GOT3 (cell line): ENCODE measurements at places on chromosomes 5 and 9.

DNA sequence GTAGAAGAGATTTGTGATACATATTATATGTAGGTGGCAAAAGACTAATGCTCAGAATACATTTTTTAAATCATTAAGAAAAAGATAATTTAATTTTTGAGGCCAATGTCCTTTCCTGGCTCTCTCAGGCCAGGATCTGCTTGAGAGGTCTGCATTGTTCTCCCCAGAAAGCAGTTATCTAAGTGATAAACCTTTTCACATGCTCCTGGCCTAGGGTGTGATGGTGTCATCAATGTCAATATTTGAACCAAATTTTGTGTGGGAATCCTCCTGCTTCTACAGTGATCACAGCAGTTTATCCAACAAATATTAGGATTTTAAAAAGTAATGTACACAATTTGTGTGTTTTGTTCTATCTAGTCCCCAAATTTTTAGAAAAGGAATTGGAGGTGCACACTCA lies 166.6 kb downstream of the DIRAS2 start:
- no peak for DNase-seq

- no peak for DNase-seq
Observed at GRCh38 chr5:125059255-125060002, 313.0 kb upstream of the ZNF608 start.

GRCh38 chr9:128121466-128121810 lies 6.1 kb downstream of the PTGES2 start:
- DNase-seq: no peak

- no peak for DNase-seq
Observed at GRCh38 chr5:147751156-147751830, 31.2 kb downstream of the JAKMIP2 start.

DNA sequence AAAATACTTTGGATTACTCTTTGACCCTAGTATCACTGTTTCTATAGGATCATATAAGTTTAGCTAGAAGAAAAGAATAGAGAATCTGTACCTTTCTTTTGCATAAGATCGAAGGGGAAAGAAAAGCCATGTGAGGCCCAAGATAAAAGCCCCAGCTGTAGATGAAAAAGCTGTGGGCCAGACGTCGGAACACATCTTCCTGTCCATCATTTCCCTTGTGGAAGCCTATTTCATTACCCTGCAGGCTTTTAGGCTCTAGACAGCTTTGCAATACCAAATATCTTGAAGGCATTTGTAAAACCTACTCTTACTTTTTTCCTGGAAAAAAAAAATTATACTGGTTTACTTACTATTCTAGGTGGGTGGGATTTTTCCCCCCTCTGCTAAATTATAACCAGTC lies 10.0 kb downstream of the PALM2AKAP2 start:
- DNase-seq: no peak

- no peak for DNase-seq
Observed at GRCh38 chr5:19903611-19904010, 84.4 kb downstream of the CDH18 start.

DNA sequence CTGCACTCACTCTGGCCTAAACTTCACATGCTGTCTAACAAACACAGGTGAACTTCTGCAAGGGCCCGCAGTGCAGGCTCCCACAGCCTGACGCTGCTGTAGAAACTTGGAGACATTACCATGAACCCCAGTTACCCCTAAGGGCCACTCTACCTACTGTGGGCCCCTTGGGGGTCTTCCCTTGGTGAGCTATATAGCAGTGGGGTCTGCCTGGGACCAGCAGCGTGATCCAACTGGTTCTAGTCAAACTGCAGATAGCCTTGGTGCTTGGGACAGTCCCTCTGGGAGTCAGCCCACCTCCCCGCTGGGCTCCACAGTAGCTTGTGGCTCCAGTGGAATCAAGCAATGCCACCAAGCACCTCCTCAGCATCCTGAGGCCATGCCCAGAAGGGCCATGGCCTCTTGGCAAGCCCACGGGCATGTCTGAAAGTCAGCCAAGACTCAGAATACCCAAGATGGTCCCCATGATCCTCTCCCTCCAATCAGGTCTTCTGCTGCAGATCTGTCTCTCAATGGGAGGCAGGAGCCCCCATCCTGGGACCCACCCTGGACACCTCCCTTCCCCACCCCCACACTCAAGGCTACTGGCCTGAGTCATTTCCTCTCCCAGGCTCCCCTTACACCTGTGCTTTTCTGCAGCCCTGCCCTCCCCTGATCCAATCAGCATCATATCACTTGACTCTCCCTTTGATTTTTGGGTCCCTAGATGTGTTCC lies 230.0 kb upstream of the IRX1 start:
- DNase-seq: no peak

DNA sequence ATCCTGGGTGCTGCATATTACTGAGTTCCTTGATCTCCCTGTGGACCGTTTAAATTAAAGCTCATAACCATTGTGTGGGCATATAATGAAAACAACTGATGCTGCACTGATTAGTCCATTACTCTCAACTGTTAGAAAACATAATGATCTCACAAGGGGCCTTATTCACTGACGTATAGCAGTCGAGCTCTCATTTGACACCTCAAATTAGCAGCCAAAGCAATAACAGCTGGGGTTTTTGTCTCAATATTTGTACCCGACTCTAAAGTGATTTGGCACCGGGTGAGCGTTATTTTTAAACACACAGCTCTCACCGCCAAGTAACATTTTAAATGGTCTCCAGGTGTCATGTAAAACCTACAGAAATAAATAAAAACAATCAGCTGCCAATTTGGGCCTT lies 252.2 kb upstream of the PANK3 start:
- DNase-seq: no peak

DNA sequence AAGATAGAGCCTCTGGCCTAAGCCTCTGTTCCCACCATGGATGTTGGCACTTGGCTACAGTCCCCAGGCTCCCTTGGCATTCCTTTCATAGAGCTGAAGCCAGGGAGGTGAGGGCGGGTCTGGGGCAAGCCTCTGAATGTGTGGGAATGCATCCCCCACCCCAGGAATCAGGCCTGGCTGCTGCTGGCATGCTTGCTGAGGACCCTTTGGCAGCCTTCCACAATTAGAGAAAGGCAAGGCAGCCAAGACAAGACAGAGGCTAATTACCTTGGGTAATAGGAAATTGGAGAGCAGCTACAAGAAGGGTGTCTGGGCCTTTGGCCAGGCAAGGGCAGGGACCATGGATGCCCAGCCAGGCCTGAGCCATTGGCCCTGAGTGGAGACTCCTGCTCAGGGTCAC lies 204.4 kb upstream of the TRIM32 start:
- no peak for DNase-seq

DNA sequence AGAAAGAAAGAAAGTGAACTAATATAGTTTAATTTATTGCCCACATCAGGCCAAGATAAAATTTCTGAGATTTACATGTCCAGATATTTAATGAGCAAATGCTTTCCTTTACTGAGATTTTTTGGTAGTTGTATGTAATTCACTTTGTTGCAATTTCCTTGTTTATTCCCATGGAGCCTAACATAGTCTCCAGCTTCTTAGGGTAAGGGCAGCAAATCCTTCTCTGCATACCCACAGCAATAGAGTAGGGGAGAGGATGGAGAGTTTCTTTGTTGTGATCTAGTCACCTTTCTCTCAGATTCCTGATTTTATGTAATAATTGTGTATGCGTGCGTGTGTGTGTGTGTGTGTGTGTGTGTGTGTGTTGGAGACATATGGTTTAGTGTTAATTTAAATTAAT lies 51.6 kb upstream of the DPYSL3 start:
- DNase-seq: no peak

DNA sequence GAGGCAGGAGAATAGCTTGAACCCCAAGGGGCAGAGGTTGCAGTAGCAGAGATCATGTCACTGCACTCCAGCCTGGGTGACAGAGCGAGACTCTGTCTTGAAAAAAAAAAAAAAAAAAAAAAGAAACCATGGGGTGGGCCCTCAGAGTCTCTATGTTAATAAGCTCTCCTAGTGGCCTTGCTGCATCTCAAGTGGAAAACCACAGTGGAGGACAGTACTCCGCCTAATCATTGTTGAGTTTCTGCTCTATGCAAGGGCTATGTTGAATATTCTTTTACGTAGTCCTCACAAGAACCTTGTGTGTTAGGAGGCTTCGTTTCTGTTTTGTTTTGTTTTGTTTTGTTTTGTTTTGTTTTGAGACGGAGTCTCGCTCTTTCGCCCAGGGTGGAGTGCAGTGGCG lies 48.9 kb downstream of the TJP2 start:
- DNase-seq: no peak

GRCh38 chr9:95316794-95317118 lies 753 bp downstream of the FANCC start:
- DNase-seq: no peak
